Activated CD8-positive, alpha-beta memory T cell treated with anti-CD3 and anti-CD28 coated beads, Interleukin-2, amount 50 U/mL, for 4 hours (primary cell): ENCODE measurements at places on chromosomes 2 and 18.

DNA sequence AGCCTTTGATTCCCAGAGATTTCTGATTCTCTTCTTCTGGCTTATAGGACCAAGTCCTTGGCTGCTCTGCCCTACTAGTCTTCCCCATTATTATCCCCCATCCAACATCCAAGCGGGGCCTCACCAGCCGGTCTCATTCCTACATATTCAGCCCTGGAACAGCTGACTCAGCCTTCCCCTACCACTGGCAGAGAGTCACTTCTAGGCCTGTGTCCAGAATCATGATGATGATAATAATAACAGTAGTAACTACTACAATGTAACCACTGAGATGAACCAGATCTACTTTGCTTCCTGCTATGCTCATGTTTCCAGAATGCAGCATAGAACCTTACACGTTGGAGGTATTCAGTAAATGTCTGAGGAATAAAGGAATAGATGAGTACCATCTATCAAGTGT, 295.2 kb downstream of the SRBD1 start:
- DNase-seq, result no peak

- no peak for DNase-seq
Observed at GRCh38 chr2:239495175-239495574, 94.4 kb upstream of the HDAC4 start.

DNA sequence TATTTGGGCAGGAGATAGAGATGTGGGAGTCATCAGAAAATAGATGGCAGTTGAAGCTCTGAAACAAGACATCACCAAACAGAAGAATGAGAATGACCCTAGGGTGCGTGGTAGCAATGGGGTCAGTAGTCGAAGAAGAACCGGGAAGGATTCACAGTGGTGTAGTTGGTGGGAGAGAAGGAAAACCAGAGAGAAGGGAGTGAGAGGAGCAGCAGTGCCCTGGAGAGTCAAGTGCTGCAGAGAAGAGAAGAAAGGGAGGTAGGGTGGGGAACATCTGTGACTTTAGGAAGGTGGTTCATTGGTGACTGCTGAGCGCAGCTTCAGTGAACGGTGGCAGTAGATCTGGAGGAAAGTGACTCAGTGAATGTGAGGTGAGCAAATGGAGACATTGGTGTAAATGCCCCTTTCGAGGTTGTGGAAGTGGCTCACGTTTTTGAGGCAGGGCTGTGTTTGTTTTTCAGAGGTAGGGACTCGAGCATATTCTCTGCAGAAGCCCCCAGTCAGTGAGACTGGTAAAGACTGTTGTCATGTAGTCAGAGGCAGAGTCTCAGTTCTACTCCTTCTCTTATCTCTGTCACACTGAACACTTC, 36.4 kb downstream of the CDC42EP3 start:
- DNase-seq, result peak; percentile 52

- no peak for DNase-seq
Observed at GRCh38 chr2:76295762-76296161, 585.0 kb upstream of the GCFC2 start.

DNA sequence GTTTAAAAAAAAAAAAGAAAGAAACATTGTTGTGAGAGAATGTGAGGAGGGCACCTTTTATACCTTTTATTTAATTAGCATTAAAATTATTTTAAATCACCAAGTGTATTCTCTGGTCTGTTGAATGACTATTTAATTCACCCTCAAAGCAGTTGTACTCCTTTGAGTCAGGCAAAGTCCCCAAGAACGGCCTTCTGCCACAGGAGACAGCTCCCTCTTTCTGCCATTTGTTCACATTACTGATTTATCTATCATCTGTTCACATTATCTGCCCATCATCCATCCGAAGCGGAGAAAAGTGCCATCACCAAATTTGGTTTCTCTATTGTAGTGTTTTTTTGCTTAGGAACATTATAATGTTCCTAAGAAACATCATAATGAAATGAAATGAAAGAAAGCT, 240.7 kb upstream of the DPP10 start:
- no peak for DNase-seq

DNA sequence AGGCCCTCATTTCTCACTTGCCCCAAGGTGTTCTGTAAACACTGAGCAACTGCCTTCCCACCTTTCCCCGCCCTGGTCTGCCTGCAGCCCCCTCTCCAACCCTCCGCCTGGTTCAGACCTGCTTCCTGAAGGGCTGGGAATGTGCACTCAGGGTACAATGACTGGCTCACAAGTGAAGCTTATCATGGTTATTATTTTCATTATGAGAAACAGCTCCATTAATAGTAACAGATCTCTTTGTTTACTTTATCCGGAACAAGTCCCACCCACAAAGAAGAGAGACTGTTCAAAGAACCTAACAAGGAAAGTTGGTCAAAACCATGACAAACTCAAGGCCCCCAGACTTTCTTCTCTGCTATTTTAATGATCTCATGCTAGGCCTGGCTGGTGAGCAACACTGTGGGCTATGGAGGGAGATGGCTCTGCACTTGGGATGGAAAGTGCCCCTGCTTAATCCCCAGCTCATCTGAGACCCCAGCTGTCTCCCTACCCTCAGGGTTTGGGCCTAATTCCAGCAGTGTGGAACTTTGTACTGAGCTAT, 36.7 kb downstream of the ARHGAP25 start:
- DNase-seq, result no peak

- no peak for DNase-seq
Observed at GRCh38 chr18:66587430-66587829, 16.5 kb downstream of the CDH19 start.

GRCh38 chr18:46042571-46043123, 29.4 kb downstream of the PSTPIP2 start:
- DNase-seq, result no peak

DNA sequence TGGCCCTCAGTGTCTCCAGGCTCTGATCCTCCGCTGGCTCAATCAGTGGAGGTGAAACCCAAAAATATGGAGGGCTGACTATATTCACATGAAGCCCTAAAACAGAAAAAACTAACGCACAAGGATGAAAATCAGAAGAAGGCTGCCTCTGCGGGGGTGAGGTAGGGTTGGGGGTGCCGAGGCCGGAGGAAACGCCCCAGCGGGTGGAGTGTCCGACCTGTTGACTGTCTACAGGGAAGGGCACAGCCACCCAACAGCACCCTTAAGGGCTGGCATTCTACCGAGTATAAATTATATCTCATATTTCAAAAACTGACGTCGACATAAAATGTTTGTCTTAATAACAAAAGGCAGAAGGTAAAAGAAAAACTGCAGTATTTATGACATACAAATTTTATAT, 223.5 kb downstream of the HDAC4 start:
- DNase-seq, result no peak

- DNase-seq, result no peak
Observed at GRCh38 chr2:1166976-1167375, 216.3 kb downstream of the SNTG2 start.

GRCh38 chr2:118185210-118186109, 97.2 kb downstream of the INSIG2 start:
- peak; percentile 55 for DNase-seq

GRCh38 chr2:168565512-168565911, 109.4 kb downstream of the CERS6 start:
- DNase-seq, result no peak

- DNase-seq, result no peak
Observed at GRCh38 chr18:36295880-36296301, 1.6 kb upstream of the FHOD3 start.

DNA sequence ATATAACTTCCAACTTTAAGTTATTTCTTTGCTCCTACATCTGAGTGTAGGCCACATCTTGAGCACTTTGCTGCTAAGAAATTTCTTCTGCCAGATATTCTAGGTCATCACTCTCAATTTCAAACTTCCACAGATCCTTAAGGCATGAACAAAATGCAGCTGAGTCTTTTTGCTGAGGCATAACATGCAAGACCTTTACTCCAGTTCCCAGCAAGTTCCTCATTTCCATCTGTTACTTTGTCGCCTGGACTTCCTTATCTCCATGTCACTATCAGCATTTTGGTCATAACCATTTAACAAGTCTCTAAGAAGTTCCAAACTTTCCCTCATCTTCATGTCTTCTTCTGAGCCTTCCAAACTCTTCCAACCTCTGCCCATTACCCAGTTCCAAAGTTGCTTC, 1077.3 kb upstream of the TMEFF2 start:
- DNase-seq, result no peak
